ENCODE measurements at places on chromosomes 2 and 18.

GRCh38 chr2:62471816-62472215 is 34.2 kb downstream of the TMEM17 start:
- DNase-seq: no peak

DNA sequence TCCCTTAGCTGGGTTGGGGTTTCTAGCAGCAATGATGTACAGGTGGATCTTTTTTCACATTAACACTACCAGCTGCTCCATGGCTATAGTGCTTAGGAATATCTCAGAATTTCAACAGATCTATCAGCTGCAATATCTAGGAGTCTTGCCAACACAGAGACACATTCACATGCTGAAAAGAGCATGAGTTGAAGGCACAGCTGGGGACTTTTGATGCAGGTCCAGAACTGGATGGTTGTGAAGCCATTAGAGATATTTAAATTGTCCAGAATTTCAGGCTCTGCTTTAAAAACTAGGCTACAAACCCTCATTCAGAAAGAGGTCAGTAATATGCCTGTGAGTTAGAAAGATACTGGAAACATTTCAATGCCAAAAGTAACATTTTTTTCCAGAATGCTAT is 122.2 kb upstream of the CCDC195 start:
- no peak for DNase-seq

GRCh38 chr18:12000072-12000659 is 18.9 kb downstream of the IMPA2 start:
- DNase-seq: no peak

- DNase-seq: no peak
Observed at GRCh38 chr2:134674687-134675086, 44.1 kb downstream of the TMEM163 start.

DNA sequence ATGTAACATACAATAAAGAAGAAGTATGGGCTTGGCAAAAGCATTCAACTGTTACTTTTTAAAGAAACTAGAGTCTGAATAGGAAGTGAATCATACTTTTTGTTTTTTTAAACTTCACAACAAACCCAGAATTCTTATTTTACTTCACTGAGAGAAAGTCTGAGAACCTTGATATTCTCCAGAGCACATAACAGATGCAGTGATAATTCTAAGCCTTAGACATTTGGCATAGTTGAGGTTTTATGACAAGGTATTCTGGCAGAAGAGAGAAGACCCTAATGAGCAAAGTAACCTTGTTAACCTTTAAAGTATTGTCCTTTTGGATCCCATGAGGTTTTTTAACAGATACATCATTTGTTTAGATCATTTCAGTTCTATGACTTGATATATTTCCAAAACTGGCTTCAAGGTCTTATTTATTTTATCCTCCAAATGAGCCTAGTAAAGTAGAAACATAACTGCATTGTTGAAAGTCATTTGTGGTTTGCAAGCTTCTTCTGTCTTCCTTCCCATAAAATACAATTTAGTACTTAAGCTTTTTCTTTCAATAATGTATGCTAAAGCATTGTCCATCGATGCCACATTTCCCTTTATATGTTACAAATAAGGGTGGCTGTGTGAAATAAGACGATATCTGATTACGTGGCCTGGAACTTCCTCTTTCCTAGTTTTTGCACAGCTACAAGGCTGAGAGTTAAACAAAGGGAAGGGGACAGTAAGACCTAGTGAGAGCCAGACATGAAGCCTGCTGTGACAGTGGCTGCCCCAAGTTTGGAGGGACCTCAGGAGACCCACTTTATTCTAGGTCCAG is 86.1 kb upstream of the ITPRID2 start:
- DNase-seq: no peak

DNA sequence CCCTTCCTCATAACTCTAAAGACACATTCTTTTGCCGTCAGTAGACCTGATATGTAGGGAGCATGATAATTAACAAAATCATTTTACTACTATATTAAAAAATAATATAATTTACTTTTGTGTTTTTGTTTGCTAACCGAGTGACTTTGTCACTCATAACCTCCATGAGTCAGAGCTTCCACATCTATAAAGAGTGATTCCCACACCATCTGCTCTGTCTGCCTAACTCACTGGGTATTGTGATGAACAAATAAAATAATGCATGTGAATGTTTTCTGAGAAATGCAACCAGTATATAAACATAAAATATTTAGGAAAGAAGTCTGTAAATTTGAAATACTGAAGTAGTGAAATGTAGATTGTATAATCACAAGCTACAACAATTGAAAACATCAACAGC is 123.4 kb upstream of the DSEL start:
- no peak for DNase-seq

GRCh38 chr2:39530411-39530866 is 93.4 kb upstream of the MAP4K3 start:
- no peak for DNase-seq

- DNase-seq: no peak
Observed at GRCh38 chr18:51946946-51947345, 393.1 kb upstream of the DCC start.

- DNase-seq: no peak
Observed at GRCh38 chr18:10381951-10382350, 72.5 kb upstream of the APCDD1 start.

DNA sequence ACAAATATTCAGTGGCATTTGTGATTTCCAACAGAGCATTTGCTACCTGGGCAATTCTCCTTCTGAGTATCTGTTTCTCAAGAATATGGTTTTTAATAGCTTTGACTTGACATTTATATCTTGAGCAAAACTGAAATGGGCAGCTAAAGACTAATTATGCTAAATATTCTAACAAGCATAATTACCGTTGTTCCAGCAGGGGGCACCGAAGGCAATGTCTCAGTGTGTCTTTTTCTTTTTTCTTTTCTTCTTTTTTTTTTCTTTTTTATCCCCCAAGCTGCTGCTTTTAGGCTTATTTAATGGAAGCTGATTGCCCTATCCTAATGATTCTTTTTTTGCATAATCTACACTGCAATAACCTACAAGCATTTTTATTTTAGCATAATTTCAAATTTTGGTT is 138.9 kb upstream of the NABP1 start:
- no peak for DNase-seq

- no peak for DNase-seq
Observed at GRCh38 chr18:48934723-48935432, 15.9 kb downstream of the SMAD7 start.

- DNase-seq: no peak
Observed at GRCh38 chr2:164890544-164890943, 48.9 kb upstream of the COBLL1 start.

DNA sequence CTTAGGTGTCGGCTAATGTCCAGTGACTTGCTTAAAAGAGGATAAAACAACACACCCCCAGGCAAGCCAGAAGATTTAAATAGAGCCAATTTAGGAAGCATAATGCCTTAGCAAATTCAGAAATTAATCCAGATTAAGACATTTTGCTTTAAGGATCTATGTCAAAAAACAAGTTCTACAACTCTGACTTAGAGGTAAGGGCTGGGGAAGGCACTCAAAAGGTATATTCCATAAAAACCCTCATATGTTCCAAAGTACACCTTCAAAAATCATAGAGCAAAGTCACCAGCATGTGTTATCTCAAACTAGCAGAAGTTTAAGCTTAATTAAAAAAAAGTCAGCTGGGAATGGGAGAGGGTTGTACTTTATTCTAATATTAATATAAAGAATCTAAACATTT is 206.4 kb downstream of the NOL4 start:
- no peak for DNase-seq

DNA sequence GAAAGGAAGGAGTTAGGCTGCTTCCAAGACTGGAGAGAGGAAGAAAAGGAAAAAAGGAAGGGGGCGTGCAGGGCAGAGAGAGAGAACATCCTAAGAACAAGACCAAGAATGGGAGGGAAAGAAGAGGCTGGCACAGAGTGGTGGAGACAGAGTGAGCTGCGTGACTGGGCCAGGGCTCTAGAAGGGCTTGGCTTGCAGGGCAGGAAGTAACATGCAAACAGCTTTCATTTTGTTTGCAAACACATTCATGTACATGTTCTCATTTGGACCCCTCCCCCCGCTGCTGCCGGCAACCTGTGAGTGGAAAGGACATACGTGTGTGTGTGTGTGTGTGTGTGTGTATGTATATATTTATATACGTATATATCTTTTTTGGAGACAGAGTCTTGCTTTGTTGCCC is 46.8 kb upstream of the DNMT3A start:
- no peak for DNase-seq

DNA sequence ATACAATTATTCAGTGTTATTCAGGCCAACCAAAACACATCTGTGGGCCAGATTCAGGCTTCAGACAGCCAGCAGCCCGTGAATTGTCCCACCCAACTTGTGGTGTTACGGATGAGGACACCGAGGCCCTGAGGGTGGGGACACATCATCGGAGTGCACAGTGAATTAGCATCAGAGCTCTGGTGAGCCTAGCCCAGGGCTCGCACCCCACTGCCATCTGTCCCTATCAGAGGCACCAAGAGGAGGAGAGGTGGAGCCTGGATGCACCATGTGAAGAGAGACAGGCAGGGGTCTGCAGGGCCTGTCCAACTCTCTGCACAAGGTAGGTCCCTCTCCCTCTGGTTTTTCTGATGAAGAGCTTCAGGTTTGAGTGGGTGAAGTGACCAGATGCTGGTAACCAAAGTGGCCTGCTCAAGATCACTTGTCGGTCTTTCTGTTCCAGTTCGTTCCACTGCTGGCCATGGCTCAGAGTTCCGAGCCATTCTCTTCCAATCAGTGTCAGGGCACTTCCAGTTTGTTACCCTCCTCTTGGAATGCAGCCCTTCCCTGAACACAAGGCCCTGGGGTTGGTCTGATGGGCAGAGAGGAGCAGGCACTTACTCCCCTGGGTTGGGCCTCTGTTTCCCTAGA is 14.8 kb upstream of the GLI2 start:
- DNase-seq: no peak

DNA sequence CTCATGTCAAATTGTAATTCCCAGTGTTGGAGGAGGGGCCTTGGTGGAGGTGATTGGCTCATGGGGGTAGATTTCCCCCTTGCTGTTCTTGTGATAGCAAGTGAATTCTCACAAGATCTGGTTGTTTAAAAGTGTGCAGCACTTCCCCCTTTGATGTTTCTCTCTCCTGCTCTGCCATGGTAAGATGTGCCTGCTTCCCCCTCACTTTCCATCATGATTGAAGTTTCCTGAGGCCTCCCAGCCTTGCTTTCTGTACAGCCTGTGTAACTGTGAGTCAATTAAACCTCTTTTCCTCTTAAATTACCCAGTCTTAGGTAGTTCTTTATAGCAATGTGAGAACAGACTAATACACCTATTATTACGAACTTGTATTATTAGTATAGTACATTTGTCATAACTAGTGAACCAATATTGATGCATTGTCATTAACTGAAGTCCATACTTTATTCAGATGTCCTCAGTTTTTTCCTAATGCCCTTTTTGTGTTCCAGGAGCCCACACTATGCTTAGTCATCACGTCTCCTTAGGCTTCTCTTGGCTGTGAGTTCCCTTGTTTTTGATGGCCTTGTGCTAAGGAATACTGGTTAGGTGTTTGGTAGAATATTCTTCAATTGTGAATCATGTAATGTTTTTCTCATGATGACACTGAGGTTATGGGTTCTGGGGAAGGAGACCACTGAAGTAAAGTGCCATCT is 4.5 kb upstream of the MAP3K2 start:
- no peak for DNase-seq

DNA sequence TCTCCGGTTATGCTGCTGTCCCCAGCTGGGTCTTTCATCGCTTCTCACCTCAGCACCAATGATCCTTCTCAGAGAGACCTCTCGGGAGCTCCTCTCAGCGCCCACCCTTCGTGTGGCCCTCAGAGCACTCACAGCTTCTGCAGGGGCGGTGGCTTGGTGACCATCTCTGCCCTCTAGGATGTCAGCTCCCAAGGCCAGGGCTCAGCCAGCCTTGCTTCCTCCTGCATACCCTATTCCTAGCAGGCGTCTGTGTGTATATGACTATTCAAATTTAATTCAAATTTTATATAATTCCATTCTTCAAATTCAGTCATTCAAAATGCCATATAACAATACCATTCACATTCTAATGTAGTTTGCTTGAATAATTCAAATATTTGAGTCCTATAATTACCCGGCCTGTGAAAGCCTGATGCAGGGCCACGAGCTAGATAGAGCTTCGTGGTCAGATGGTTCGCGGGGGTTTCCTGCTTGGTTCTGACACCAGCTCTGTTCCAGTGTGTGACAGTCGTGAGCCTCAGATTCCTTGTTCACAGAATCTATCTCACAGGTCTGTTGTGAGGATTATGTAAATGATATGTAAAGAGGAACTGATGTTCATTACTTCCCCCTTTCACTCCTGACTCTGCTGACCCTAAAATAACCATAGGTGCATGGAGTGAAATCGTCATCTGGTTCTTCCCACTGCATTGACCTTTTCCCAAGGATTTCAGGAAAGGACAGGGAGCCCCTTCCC is 94.0 kb upstream of the CNGA3 start:
- no peak for DNase-seq

GRCh38 chr2:52933878-52934277 is 833.7 kb upstream of the CHAC2 start:
- no peak for DNase-seq

GRCh38 chr2:152336119-152336853 is 1.3 kb downstream of the FMNL2 start:
- no peak for DNase-seq

DNA sequence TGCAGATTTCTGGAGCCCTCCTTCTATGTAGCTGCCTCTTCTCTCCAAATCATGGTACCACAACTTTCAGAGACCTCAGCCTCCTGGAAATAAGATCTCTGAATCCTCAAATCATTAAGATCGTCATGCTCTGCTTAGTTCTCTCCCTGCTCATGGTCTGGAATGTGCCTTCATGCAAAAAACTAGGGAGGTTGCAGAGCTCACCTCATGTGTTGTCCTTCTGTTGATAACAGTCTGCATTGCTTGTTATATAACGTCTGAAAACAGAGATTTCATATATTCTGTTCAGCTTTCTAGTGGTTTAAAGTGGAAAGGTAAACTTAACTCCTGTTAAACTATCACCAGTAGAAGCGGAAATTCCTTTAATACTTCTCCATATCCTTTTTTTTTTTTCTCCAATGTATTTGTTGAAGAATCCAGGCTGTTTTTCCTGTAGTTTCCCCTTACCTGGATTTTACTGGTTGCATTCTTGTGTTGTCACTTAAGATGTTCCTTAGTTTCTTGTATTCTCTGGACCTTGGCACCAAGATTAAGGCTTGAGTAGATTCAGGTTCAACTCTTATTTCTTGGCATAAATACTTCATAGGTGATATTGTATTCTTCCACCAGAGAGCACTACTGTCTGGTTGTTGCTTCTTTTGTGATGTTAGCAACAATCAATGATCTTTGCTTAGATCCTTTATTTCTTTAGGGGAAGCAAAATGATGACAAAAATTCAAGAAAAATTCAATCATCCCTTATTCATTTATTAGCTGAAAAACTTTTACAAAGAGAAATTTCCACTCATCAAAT is 211.3 kb downstream of the LOXHD1 start:
- DNase-seq: no peak

DNA sequence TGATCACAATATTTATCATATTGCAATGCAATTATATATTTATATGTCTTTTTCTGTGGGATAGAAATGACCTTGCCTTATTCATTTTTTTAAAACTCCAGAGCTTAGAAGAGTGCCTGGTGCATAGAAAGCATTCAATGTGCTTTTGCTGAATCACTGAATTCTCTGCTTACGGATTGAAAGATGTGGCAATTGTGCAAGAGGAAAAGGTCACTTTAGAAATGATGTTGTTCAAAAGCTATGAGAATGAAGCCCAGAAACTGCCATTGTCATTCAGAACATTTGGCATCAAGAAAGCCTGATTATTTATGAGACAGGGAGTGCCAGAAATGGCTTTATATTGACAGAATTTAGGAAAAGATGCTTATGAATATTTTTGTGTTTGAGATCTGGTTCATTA is 678.6 kb upstream of the CDH2 start:
- DNase-seq: no peak
